CD4-positive, alpha-beta T cell treated with Interleukin-15 for 1 hour (primary cell): ENCODE measurements at places on chromosomes 5 and 9.

- no peak for DNase-seq
These were observed at the start of gene PCDHGC4 for GRCh38 chr5:141484641-141485311. Gene PCDHGC4, plus strand, starts transcription at chr5:141485030. Its CDS starts 144 bp downstream, at chr5:141485174.

GRCh38 chr5:21831145-21831787, 1021.9 kb downstream of the CDH12 start:
- DNase-seq: no peak

- DNase-seq: no peak
These were observed 1829.9 kb downstream of the EFNA5 start for GRCh38 chr5:105840800-105841199.

GRCh38 chr5:121805911-121806310, 45.8 kb upstream of the FTMT start:
- no peak for DNase-seq

DNA sequence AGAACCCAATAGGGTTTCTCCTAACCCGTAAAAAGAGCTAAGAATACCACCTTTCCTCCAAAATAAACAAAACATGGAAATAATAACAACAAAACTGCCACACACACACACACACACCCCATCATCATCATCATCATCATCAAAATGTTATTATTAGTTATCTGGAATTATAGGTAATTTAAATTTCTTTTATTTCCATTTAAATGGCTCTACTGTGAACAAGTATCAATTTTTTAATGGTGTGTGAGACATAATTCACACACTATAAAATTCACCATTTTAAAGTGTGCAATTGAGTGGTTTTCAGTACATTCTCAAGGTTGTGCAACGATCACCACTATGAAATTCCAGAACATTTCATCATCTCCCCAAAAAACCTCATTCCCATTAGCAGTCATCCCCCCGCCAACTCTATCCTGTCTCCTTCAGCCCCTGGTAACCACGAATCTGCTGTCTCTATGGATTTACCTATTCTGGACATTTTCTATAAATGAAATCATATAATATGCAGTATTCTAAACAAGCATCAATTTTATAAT, 172.7 kb downstream of the ROR2 start:
- DNase-seq: no peak

- no peak for DNase-seq
These were observed 58.2 kb downstream of the CAMSAP1 start for GRCh38 chr9:135849181-135849580.

GRCh38 chr9:20227166-20227874, 395.0 kb downstream of the MLLT3 start:
- no peak for DNase-seq

DNA sequence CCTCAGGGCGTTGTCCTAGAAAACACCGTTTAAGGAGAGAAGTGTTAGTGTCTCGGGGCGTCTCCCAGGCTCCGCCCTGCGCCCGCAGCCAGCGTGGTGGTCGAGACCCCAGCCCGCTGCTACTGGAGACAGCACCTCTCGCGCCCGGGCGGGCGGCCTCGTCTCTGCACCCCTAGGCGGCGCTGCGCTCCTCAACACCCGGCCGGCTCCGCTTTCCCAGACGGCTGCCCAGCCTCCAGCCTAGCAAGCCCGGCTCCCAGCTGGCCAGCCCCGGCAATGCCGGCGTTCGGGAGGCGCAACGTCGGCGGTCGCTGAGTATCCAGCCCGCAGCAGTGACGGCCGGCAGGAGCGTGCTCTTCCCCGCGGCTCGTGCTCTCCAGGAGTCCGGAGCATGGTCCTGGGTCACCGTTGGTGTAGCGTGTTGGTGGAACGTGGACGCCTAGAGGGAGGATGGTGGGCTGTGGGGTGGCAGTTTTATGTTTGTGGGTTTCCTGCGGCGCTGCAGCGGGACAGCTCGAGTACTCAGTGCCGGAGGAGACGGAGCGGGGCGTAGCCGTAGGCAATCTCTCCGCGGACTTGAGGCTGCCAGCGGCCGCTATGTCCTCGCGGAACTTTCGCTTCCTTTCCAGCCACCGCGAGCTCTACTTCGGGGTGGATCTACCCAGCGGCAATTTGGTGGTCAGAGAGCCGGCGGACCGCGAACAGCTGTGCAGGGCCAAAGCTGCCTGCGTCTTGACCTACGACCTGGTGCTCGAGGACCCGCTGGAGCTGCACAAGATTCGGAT, 536 bp downstream of the PCDHAC1 start:
- no peak for DNase-seq

- no peak for DNase-seq
These were observed 63.0 kb downstream of the NIPSNAP3B start for GRCh38 chr9:104826911-104827310.

DNA sequence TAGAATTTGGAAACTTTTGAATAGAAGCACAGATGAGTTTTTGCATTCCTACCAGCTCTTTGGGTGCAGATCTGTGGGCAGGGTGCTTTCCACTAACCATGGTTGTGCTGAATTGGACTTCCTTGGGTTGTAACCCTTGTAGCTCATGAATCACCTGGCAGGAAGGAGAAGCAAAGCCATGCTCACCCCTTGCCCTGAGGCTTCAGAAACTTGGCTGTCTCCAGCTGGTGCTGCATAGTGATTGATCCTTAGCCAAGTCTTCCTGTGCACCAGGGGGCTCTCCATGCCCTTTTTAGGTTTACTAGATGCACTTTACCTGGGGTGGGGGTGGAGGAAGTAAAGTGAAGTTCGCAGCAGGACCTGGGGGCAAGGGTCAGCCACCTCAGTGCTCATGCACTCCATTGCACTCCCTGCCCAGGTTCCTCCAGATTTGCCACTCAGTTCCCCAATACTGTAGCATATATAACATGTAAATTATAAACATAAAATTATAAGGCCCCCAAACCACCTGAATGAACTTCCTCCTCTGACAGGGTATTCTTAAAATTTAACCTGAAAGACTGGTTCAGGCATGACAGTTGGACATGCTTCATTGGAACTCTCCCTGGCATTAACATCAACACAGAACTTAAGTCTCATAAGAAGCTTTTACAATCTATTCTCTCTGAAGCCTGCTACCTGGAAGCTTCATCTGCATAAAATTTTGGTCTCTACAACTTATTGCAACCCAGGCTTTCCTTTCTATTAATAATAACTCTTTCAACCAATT, 25.8 kb upstream of the IFNA14 start:
- no peak for DNase-seq

GRCh38 chr5:151030056-151030336, 9.6 kb downstream of the GPX3 start:
- DNase-seq: no peak

GRCh38 chr5:1511651-1512540, 11.9 kb downstream of the LPCAT1 start:
- peak; percentile 17 for DNase-seq

GRCh38 chr9:106233116-106233515, 538.8 kb downstream of the TMEM38B start:
- DNase-seq: no peak

- DNase-seq: no peak
These were observed 282.1 kb downstream of the FER start for GRCh38 chr5:109029847-109030246.

GRCh38 chr9:3088219-3088618, 244.3 kb upstream of the PUM3 start:
- DNase-seq: no peak

DNA sequence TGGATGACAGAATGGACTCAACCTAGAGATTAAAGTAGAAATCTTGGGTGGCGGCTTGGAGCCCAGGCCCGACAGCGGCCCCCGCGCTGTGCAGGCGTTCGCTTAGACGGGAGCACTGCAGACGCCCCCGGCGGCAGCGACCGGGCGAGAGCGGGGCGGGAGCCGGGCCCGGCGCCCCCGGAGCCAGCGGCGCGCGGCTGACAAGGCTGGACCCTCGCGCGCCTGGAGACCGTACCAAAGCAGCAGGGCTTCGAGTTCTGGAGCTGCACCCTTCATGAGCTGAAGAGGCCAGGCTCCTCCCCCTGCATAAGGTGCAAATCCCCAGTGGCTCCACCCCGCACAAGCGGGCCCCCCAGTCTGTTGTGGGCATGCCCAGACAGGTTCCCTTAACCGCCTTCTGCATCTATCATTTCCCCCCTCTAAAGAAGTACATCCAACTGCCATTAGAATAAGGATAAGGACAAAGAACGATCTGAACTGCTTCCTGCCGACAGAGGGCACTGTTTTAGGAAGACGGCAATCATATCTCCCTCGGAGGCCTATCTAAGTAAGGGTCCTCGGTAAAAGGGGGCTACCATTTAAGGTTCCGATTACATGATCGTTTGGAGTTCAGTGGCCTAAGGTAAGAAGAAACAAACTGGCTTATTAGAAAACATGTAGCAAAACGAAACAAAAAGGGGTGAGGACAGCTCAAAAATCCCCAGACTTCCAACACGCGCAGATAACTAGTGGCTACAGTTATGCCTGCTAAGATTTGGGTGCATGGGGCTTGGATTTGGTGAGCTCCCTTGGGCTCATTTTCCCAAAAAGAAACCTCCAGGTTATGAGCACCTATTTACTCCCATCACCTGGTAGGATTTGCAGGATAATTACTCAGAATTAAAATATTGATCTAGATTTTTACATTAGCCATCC, 66.3 kb downstream of the RGMB start:
- DNase-seq: no peak

DNA sequence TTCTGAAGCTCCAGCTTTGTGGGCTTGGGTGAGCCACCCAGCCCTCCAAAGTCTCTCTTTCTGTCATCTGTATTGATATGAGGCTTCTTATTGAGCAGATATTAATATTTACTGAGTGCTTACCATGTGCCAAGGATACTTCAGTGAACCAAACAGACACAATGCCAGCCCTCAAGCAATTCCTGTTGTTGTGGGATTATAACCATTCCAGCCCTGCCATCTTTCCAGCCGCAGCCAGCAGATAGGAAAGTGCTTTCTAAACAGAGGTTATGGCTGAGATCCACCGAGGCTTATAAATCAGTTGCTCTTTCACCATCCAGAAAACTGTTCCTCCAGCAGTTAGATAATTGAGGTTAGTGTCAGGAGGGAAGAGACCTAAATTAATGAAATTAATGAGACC, 137.7 kb upstream of the ALDH1B1 start:
- DNase-seq: no peak

- no peak for DNase-seq
These were observed 10.1 kb downstream of the OLFML2A start for GRCh38 chr9:124786881-124787573.

DNA sequence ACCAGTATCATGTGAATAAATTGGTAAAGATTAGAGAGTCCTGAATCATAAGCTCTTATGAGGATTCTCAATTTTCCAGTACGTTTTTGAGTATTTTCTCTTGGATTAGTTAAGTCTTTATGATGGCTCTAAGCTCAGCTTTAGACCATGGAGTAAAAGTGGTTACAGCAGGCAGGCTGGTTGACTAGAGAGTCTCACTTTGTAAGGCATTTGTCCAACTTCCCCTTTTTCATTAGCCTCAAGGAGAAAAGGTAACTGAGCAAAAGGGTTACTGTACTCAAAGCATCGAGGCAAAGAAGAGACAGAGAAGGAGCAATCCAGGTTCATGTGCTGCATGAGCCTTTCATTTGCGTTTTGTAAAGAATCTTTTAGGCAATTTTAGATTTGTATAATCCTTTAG, 8.5 kb downstream of the NOP16 start:
- no peak for DNase-seq

DNA sequence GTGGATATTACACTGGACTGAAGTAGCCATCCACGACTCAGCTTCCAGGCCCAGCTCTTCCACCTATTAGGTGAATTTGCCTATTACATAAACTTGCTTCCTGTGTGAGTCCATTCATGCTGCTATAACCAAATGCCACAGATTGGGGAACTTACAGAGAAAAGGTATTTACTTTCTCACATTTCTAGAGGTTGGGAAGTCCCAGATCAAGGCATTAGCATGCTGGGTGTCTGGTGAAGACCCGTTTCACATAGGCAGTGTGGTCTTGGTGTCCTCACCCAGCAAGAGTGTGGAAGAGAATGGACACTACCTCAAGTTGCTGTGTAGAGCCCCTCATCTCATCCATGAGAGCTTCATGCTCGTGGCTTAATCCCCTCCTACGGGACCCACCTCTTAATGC, 282.6 kb downstream of the IRX1 start:
- no peak for DNase-seq

GRCh38 chr5:81846301-81846700, 95.4 kb upstream of the SSBP2 start:
- DNase-seq: no peak

DNA sequence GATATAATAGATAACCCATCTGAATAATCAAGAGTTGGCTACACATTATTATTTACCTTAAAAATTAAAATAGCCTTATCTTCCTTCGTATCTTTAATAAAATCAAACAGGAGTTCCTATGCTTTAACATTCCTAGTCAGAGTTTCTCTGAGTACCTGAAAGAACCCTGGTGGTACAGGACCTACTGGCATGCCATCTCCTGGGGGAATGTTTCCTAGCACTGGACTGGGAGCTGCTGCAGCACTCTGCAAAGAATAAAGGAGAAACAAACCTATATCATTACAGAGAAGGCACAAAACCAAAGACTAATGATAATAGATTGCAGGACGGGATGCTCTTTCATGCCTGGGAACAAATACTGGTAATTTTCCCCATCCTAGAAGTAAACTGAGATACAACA, 119.5 kb upstream of the ACOT12 start:
- no peak for DNase-seq

- DNase-seq: no peak
These were observed 325.6 kb downstream of the ENC1 start for GRCh38 chr5:74314906-74315305.

- no peak for DNase-seq
These were observed 135.9 kb upstream of the FBN2 start for GRCh38 chr5:128673970-128674369.

DNA sequence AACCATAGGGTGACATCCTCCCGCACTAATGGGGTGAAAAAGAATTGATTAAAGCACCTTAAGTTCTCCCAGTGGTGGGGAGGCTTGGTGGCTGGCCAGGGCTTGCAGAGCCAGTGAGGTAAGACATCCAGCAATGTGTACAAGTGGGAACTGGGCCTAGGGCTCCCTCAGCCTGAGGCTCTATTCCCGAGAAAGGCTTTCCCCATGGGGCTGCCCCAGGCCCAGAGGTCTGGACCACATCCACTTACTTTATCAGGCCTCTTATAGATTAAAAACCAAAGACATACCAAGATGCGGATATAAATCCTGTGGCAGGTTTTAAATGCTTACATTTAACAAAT, 35.3 kb downstream of the C5orf15 start:
- no peak for DNase-seq

GRCh38 chr9:70398145-70398556, 16.3 kb downstream of the KLF9 start:
- peak; percentile 29 for DNase-seq

- no peak for DNase-seq
These were observed 40.0 kb upstream of the CDH6 start for GRCh38 chr5:31153521-31153920.
